ENCODE measurements at places on chromosomes 16 and 17.
A peak's percentile ranks its signal among the peaks of the same experiment; 100 is the strongest.

DNA sequence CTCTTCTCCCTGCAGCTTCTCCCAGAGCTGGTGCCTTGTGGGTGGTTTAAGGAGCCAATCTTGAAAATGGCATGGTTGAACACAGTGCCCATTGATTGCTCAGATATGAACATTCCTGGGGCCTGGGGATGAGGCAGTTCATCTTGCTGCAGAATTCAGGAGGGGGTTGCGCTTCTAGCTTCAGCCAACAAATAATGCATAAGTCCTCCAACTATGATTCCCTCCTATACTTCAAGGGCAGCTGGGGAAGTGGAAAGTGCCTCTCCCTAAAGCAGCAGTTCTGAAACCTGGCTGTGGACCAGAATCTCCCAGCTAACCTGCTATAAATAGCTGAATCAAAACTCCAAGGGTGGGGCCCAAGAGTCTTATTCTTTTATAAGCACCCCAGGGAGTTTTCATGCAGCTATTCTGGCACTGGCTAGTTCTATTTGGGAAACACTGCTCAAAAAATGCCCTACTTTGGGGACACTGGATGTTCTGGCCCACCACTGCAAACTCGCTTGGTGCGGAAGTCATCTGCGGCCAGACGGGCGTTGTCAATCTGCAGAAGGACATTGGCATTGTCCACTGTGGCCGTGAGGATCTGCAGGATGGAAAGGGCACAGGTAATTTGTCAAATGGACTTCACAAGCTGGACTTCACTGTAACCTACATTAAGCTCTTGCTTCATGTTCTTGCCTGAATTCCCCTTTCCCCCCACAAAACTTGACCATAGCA lies 130.3 kb downstream of the CCDC144A start:
- no peak for DNase-seq

GRCh38 chr17:50672831-50673551 lies 34.7 kb downstream of the ANKRD40 start:
- DNase-seq = no peak

- DNase-seq = no peak
Observed at GRCh38 chr17:80030730-80031410, 4.8 kb downstream of the TBC1D16 start.

GRCh38 chr16:48507391-48507790 lies 102.6 kb downstream of the N4BP1 start:
- no peak for DNase-seq

DNA sequence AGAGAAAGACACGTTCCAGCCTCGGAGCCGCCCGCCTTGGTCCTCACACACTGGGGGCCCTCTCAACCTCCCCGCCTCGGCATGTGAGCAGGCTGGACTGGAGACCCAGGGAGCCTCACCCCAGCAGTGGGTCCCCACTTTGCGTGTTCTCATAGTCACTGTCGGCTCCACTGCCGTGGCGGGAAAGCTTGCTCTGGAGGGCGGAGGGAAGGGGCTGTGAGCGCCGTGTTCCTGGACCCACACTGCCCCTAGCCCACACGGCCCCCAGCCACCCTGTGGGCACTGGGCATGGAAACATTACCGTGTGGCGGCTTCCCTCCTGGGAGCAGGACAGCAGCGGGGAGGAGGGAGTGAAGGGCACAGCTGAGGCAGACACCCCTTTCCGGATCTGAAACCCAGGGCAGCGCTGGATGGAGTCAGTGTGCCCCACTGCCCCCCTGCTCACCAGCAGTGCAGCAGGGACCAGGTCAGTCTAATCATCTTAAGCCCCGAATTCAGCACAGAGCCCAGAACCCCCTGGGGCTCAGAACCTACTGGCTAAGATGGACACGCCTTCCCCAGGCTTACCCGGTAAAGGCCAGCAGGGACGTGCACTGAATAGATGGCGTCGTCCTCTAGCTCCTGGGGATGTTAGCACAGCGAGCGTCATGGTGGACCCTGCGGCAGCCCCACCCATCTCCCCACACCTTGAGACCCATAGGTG lies 7.2 kb downstream of the TP53I13 start:
- DNase-seq = peak; percentile 33

DNA sequence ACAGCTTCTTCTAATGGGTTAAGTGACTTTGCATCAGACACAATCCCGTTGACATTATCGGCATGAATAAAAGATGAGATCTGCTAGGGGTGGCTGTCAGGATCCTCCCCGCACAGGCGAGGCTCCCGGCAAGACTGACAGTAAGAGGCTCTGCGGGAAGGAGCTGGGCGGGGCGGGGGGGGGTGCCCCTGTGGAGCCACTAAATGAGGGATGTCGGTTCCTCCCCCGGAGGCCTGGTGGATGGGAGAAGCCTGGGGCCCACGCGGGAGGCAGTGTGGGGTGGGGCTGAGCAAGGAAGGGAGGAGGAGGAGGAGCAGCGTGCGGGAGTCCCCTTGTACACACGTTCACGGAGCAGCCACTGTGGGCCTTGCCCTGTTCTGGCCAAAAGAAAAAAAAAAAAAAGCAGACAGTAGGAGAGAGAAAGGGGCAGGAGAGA lies 190.9 kb upstream of the GSE1 start:
- peak; percentile 42 for DNase-seq

- peak; percentile 56 for DNase-seq
Observed at GRCh38 chr17:21275047-21275578, 9.4 kb upstream of the MAP2K3 start.

DNA sequence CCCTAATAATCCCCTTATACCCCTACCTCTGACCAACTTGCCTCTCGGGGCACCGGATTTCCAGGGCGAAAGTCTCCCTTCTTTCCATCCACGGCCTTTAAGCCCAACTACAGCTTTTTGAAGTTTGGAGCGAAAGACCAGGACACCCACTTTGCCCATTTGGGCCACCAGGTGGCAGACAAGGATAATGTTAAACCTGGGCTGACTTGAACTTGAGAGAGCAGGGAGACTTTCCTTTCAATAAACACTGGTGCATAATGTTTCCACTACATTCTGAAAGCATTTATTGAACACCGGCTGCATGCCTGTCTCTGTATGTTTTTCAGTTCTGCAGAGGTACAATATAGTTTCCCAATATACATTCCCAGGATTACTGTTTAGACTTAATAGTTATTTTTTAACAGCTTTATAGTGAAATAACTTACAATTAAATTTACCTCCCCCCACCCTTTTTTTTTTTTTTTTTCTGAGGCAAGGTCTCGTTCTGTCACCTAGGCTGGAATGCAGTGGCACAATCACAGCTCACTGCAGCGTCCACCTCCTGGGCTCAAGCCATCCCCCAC lies 6.9 kb upstream of the CES3 start:
- peak; percentile 71 for DNase-seq

- DNase-seq = no peak
Observed at GRCh38 chr17:57528058-57528451, 217.0 kb downstream of the CCDC182 start.

All from SJSA1 (cell line).